Activated CD8-positive, alpha-beta T cell treated with anti-CD3 and anti-CD28 coated beads for 36 hours (primary cell): ENCODE measurements at places on chromosomes 7 and 10.

DNA sequence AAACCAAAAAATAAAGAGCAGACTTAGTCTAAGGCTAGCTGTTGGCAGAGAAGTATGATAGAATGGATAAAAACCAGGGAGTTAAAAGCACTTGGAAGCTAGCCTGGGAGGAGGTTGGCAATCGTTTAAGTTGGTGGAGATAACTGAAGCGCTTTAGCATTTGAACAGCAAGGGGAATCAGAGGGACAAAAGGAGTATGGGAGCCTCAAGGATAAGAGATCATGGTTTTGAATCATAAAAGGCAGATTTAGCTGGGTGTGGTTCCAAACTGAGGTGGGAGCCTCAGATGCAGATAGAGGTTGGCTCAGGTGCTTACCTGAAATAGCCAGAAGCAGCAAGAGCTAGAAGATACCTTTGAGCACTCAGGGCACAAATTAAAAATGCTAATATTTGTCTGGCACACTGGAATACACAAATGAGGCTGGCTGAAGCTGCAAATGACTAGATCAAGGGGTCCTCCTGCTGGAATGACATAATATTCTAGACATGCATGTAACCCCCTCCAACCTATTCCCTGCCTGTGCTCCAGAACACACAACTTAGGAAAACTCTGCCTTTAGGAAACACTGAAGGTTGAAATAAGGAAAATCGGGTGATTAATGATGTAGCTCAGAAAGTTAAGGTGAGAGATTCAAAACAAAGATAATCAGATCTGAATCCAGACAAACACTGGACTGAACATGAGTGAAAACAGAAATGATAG is 372.3 kb upstream of the LRRN3 start:
- no peak for DNase-seq

DNA sequence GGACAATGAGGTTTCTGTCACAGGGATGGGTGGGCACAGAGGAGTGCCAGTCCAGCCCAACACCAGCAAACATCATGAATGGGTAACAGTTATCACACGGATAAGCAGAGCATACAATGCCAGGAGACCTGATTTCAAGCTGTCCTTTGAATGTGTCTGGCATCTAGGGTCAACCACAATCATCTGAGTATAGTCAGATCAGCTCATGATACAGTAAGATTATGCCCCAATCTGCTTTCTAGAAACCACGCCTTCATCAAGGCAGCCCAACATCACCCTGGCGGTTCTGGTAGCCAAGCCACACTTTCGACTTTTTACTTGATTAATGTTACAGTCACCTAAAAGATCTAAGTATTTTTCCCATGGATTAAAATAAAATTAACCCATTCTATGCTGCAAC is 10.5 kb downstream of the FAM171A1 start:
- no peak for DNase-seq

DNA sequence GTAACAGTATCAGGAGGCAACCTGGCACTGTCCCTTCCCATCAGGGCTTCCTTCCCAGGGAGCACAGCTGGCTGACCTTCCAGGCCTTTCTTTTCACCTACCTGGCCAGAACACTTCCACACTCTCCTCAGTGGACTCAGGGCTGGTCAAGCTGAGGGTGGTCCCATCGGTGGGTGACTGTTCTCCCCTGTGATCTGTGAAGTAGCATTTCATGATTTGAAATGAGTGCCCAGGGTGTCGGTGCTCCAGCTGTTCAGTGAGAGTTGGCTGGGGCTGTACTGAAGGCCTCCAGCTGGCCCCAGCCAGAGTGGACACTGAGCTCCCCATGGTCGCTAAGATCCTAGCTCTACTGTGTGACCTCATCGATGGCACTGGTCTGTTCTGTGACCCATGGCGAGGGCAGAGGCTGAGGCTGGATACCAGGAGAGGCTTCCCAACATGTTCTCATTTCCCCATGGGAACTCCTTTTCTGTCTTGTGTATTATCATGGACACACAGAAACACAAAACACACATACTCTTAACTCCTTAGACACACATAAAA is at the start of gene FAM170B:
FAM170B (minus strand) TSS at position 316 of the 543 bp plus-strand sequence; CDS start at position 213, 103 bp downstream.
- DNase-seq, result no peak

GRCh38 chr7:36219429-36219828 is 66.4 kb downstream of the EEPD1 start:
- DNase-seq, result no peak

- no peak for DNase-seq
Measured at GRCh38 chr7:32941181-32941580, 16.1 kb upstream of the FKBP9 start.

DNA sequence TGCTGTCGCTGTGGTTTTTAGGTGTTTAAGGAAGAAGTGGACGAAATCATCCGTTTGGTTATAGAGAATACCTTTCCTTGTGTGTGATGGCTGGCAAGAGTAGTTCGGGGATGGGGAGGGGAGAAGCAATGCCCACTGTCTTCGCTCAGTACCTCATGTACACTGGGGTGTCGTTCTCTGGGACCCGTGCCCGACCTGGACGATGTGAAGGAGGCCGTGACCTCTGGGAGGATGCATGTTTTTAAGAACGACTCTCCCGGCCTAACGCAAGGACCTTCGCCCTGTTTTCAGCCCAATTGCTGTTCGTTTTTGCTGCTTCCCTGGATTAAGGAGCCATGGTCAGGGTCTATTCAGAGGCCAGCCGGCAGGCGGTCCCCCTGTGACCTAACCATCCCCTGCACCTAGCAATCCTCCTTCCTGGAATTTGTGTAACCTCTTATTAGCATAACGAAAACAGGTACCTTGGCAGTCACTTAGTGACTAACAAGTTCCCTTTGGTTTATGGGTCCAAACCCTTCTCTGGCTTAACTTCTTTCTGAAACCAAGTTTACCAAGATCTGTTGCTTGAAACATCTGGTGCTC is 1.3 kb downstream of the NFE2L3 start:
- peak; percentile 44 for DNase-seq

GRCh38 chr10:124619195-124619594 is 125.0 kb downstream of the FAM53B start:
- peak; percentile 45 for DNase-seq

- DNase-seq, result no peak
Measured at GRCh38 chr7:101535351-101535751, 93.7 kb downstream of the MYL10 start.

GRCh38 chr7:51706851-51707250 is 390.2 kb upstream of the COBL start:
- DNase-seq, result no peak

DNA sequence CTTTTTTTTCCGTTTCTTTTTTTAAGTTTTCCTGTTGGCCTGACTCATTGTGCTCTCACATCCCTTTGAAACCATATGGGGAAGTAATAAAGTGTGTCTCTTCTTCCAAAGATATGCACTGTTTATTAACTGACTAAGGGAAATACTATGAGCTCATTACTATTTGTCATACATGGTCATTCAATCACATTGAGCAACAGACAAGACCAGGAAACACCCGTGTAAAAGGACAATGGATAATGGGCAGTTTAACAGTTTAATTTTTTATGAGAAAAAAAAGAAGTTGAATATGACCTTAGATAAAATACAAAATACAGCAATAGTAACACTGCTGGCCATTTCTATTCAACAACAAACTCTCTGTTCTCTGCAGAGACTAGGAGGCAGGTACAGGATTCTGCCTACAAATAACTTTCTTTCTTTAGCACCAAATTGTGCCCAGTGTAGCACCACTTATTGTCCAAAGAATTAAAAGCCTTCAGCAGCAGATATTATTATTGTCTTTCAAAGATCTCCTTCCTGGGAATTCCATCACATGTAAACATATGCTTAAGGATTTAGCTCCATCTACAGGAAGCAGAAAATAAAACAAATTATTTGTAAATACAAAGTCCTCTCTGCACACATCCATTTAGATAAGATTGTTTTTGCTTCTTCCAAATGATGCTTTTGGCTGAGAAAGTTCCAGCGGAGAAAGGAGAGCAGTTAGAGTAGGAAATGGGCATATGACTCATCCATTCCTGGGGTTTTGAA is 55.0 kb upstream of the AKR1E2 start:
- DNase-seq, result no peak

DNA sequence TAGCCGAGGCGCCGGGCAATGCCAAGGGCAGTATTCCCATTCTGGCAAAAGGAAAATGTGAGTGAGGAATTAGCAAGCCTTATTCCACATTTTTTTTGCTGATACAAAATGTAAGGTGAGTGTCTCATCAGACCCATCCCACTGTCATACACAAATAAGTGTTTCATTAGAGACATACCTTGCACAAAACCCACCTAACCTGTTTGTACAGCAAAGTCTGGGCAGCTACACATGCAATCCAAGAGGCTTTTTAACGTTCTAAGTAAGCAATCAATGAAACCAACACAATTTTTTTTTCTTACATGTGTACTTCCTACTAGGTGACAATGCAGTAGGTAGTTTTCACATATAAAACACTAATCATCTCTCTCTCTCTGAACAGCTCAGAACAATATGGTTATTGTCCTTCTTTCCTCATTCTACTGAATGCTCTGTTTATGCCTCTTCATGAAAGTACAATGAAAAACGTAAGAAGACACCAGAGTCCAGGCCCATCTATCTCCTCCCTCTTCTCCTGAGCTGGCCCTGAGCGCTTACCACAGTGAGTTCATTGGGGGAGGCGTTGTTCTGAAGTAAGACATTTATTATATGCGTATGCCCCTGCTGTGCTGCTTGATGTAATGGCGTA is 217.2 kb downstream of the ANK3 start:
- no peak for DNase-seq

- peak; percentile 3 for DNase-seq
Measured at GRCh38 chr10:22133749-22134624, 83.8 kb downstream of the EBLN1 start.

DNA sequence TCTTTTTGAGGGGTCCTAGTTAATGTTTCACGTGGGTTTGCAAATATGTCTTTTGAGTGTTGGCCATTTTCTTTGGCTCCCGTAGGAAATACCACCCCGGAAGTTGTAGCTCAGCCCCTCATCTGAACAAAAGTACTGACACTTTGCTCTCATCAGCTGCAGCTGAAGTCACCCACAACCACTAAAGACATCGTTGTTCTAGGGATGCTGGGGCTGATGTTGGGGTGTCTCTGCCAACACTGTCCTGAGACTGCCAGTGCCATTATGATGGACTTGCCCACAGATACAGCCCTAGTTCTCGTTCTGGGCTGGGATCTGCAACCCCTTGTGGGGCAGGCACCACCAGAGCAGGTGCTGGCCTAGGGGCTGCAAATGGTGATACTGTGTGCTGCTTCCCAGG is 82.6 kb upstream of the ARHGAP21 start:
- no peak for DNase-seq

- DNase-seq, result no peak
Measured at GRCh38 chr7:142439739-142440138, 181.9 kb upstream of the PRSS58 start.

DNA sequence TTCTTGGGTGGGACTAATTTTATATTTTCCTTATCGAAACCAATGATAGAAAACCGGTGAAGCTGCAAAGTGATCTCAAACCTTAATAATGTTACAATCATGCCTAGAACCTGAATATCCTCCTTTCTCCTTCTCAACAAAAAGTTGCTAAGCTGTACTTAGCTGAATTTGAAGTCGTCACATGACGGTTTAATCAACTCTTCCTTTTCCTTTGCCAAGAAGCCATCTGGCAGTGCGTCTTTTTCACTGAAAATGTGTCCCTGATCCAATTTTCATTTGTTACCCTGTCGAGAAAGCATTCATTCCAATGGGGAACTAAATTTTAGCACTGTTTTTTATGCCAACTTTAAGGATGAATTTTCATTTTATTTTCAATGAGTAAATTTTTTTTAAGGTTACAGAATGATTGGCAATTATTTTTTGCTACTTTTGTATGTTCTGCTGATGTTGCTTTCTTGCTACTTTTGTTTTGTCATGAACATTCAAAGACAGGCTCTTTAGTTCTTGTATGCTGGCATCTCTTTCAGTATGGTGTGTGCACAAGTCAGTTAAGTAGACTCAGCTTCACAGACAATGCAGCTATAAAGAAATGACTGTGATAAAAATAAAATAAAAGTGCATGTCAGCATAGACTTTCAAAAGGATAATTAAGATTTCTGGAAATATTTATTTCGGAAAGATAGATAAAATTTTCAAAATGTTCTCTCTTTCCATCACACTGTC is 980.0 kb downstream of the DNAJB9 start:
- DNase-seq, result no peak

DNA sequence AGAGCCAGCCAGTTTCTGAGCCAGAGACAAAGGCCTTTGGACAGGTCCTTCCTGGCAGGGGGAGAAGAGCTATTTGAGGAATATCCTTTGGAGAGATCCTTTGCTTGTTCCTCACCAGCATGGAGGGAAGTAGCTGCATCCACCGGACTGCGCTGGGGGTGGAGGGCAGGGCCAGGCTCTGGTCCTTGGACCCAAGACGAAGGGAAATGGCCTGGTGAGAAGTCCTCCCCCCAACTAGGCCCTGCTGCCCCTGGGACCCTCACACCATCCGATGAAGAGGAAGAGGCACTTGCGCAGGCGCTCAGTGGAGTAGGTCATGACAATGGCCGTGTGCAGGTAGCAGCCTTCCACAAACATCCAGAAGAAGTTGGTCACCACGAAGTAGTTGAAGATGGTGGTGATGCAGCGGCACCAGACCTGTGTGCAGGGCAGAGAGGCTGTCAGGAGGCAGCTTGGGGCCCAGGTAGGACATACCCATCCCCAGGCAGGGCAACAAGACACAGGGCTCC is 19.8 kb downstream of the CRHR2 start:
- DNase-seq, result no peak

DNA sequence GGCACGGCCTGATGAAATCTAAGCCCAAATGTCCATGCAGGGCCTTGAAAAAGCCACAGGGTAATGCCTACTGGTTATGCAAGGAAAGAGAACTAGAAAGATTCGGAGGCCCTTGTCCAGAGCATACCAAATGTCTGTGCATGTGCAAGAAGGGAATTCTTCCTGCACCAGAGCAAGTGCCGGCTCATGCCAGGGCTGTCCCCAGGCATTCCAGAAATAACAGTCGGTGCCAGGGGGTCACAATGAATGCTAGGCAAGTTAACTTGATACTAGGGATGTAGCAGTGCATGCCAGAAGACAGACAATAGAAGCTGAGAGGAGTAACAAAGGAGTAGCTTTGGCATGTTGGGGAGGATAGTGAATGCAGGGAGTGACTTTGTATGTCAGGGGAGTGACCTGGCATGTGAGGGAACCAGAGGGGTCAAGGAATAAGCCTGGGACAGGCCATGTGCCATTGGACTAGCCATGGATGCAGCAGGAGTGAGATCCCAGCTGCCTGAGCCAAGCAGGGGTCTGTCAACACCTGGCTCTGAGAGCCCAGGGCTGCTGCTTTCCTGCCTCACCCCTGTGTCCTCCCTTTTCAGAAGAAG is 119.5 kb upstream of the UNC5B start:
- DNase-seq, result no peak

DNA sequence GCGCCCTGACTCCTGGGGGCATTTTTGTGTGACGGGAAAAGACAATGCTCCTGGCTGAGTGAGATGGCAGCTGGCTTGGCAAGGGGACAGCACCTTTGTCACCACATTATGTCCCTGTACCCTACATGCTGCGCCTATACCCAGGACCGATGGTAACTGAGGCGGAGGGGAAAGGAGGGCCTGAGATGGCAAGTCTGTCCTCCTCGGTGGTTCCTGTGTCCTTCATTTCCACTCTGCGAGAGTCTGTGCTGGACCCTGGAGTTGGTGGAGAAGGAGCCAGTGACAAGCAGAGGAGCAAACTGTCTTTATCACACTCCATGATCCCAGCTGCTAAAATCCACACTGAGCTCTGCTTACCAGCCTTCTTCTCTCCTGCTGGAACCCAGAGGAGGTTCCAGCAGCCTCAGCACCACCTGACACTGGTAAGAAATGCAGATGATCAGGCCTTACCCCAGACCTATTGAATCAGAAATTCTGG is at the start of gene ARMS2:
ARMS2 (plus strand) TSS at position 51 of the 478 bp plus-strand sequence; CDS start at position 126, 75 bp downstream.
- DNase-seq, result no peak

GRCh38 chr7:149766135-149766675 is 7.2 kb downstream of the ZNF467 start:
- no peak for DNase-seq

GRCh38 chr10:9244864-9245263 is 1190.4 kb downstream of the GATA3 start:
- DNase-seq, result no peak
